ENCODE measurements at places on chromosomes 2 and 18. TPM values are rescaled to one million over a fixed set of nuclear protein-coding genes. Genes with fewer than 3 reads are reported as not detected.

DNAJC10 gene
- 52.3 TPM for polyA plus RNA-seq

DNA sequence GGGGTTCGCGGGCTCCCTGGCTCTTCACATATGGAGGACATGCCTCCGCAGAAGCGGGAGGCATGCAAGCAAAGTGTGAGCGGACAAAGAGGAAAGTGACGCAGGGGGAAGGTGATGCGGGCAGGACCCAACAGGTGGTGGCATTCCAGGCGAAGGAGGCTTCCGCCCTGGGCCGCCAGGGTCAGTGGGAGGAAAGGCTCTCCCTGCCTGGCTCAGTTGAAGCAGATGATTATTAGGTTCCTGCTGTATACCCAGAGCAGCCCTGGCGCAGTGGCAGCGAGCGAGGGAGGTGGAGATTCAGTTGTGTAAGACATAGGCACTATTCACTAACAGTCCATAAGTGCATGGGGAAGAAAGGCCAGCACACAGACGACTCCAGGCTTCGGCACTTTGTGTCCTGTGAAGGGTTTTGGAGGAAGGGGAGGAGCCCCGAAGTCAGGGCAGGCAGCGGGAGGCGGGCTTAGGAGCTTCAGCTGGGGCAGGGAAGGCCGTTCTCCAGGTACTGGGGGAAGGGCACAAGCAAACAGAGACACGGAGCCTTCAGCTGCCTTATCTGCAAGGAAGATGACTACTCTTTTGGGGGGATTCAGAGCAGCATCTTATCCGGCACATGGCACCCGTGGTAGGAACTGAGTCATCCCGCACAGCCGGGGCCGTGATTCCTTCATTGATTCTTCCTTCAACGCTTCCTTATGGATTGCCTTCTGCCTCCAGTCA is 89.8 kb downstream of the TGOLN2 start:
- H3K27me3 ChIP-seq = no peaks in the 10 kb centered on the region
- H3K27ac ChIP-seq = no peak overlapping the region
- no peaks in the 10 kb centered on the region for H3K36me3 ChIP-seq
- no peak for DNase-seq
- no peak overlapping the region for H3K4me3 ChIP-seq
- peaks cover 2% of the 10 kb centered on the region for H3K4me1 ChIP-seq

KYNU gene
- 2.2 TPM for polyA plus RNA-seq

GRCh38 chr2:231429152-231429551 is 33.6 kb downstream of the B3GNT7 start:
- no peaks in the 10 kb centered on the region for H3K27me3 ChIP-seq
- no peak for DNase-seq
- no peak overlapping the region for H3K27ac ChIP-seq
- no peak overlapping the region for H3K4me3 ChIP-seq

DNA sequence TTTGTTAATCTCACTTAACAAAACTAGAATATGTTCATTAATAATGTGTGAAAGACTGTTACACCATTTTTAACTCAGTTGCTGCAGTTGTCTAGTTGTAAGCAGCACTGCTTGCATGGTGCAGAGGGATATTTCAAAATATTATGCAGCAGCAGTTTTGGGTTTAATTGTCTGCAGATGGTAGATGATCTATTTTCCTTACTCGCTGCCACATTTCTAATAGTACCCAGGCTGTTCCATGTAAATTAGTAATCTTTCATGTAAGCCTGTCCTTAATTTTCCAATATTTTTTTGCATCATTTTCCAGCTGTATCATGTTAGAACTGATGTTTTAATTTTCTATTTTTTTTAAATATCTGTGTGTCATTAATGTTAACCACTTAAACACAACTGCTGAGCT is 488.1 kb upstream of the RAB12 start:
- no peaks in the 10 kb centered on the region for H3K36me3 ChIP-seq
- H3K4me3 ChIP-seq = no peak overlapping the region
- H3K27ac ChIP-seq = no peak overlapping the region
- DNase-seq = no peak
- no peaks in the 10 kb centered on the region for H3K4me1 ChIP-seq
- H3K27me3 ChIP-seq = no peaks in the 10 kb centered on the region

DNA sequence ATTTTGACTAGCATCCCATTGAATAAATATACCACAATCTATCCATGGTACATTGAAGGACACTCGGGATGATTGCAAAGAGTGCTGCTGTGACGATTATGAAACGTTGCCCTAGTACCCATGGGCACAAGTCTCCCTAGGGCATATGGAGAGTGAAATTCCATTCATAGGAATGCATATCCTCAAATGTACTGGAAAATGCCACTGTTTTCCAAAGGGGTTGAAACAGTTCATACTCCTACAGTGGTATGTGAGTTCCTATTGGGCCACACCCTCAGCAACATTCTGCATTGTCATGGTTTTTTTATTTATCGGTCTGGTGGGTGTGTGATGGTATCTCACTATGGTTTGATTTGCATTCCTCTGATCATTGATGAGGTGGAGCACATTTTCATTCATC is 130.6 kb downstream of the TWIST2 start:
- H3K4me3 ChIP-seq = no peak overlapping the region
- no peaks in the 10 kb centered on the region for H3K36me3 ChIP-seq
- no peaks in the 10 kb centered on the region for H3K27me3 ChIP-seq
- no peak overlapping the region for H3K27ac ChIP-seq
- H3K4me1 ChIP-seq = no peaks in the 10 kb centered on the region

SIX2 gene
- 0.06 TPM for polyA plus RNA-seq

SRD5A2 gene
- polyA plus RNA-seq = 0.07 TPM

DNA sequence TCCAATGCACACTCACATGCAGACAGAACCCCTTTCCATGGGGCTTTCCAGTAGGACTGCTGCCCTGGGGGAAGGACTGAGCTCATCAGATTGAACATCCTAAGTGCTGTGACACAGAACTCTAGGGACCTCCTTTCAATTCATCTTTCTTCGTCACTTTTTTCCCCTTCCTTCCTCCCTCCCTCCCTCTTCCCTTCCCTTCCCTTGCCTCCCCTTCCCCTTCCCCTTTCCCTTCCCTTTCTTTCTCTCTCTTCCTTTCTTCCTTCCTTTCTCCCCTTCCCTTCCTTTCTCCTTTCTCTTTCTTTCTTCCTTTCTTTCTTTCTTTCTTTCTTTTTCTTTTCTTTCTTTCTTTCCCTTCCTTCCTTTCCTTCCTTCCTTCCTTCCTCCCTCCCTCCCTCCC is 39.6 kb upstream of the GATA6 start:
- DNase-seq = no peak
- H3K36me3 ChIP-seq = no peaks in the 10 kb centered on the region
- no peaks in the 10 kb centered on the region for H3K27me3 ChIP-seq

- no peaks in the 10 kb centered on the region for H3K4me1 ChIP-seq
- no peaks in the 10 kb centered on the region for H3K27me3 ChIP-seq
- DNase-seq = no peak
- no peak overlapping the region for H3K27ac ChIP-seq
- H3K4me3 ChIP-seq = no peak overlapping the region
- no peaks in the 10 kb centered on the region for H3K36me3 ChIP-seq
Measured at GRCh38 chr2:122643725-122644329, 888.4 kb downstream of the TSN start.

NGEF gene
- polyA plus RNA-seq = 0.62 TPM

BCS1L gene
- 31.5 TPM for polyA plus RNA-seq

GRCh38 chr2:231593666-231594065 is 1.0 kb downstream of the TEX44 start:
- peaks cover 2% of the 10 kb centered on the region for H3K4me1 ChIP-seq
- no peak overlapping the region for H3K4me3 ChIP-seq
- no peaks in the 10 kb centered on the region for H3K36me3 ChIP-seq

Measured in ovary (tissue), 10 donors.